Right lung (tissue), 10 donors: ENCODE measurements at places on chromosomes 11 and 22. TPM values are rescaled to one million over a fixed set of nuclear protein-coding genes. Genes with fewer than 3 reads are reported as not detected.
A peak's percentile ranks its signal among the peaks of the same experiment; 100 is the strongest.

CD44 gene
- polyA plus RNA-seq: 323 TPM

IL10RA gene
- 4.1 TPM for polyA plus RNA-seq

- DNase-seq: no peak
These were observed 19.5 kb upstream of the SCGB1A1 start for GRCh38 chr11:62399172-62399877.

DNA sequence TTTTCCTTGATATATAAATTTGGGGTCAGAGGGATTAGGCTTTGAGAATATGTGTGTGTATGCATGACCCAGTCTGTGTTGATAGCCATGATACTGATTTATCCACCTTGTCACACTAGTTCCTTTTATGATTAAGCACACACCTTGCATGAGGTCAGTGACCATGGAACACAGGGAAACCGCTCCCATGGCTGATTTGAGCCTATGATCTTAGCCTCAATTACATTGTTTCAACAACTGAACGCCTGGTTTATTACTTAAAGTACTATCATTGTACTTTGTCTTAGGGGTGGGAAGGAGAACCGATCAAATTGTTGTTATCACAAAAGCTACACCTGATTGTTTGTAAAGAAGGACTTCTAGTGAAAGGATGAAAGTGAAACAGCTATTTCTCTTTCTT is 70.7 kb downstream of the ARFGAP2 start:
- no peak for DNase-seq

- no peak for DNase-seq
These were observed 90.4 kb downstream of the HIPK3 start for GRCh38 chr11:33347490-33348125.

GRCh38 chr11:33590441-33590840 is 110.2 kb downstream of the C11orf91 start:
- no peak for DNase-seq

- DNase-seq: no peak
These were observed 133.5 kb downstream of the CD44 start for GRCh38 chr11:35272391-35272902.

C1QTNF5 gene
- 36.0 TPM for polyA plus RNA-seq

GRCh38 chr11:1909524-1909923 is 10.0 kb upstream of the TNNT3 start:
- no peak for DNase-seq

- peak; percentile 21 for DNase-seq
These were observed 58.1 kb downstream of the CHRDL2 start for GRCh38 chr11:74672956-74673692.

DNA sequence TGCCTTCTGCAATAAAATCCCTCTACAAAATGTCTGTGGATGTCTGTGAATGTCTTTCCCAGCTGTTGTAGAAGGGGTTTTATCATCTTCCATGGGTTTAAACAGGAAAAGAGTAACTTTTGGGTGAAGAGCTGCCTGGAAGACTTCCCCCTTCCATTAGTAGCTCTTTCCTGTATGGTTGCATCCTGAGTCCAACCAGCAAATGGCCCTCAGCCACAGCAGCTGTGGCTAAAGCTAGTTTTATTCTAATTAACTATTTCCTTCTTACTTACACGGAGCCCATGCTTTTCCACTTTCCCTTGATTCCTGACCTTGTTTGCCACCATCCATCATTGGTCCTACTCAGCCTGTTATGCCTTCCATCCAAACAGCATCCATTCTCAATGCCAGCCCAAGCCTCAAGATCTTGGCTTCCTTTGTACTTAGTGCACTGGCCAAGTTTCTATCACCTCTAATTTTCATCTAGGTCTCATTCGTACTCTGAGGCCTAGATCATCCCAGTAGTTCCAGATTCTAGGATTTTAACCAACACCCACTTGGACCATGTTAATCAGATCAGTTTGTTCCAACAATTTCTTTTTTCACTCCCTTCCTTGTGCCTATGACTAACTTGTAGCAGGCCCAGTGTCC is 41.5 kb upstream of the CADM1 start:
- no peak for DNase-seq

TRPM5 gene
- 0.23 TPM for polyA plus RNA-seq

GRCh38 chr11:12556788-12557384 is 117.3 kb upstream of the TEAD1 start:
- DNase-seq: peak; percentile 89

GRCh38 chr11:124970925-124971324 is 16.9 kb downstream of the CCDC15 start:
- DNase-seq: no peak

CECR2 gene
- polyA plus RNA-seq: 13.5 TPM

- no peak for DNase-seq
These were observed 23.3 kb downstream of the PIWIL4 start for GRCh38 chr11:94590352-94591041.

- DNase-seq: no peak
These were observed 11.1 kb downstream of the EMSY start for GRCh38 chr11:76455931-76456330.

DNA sequence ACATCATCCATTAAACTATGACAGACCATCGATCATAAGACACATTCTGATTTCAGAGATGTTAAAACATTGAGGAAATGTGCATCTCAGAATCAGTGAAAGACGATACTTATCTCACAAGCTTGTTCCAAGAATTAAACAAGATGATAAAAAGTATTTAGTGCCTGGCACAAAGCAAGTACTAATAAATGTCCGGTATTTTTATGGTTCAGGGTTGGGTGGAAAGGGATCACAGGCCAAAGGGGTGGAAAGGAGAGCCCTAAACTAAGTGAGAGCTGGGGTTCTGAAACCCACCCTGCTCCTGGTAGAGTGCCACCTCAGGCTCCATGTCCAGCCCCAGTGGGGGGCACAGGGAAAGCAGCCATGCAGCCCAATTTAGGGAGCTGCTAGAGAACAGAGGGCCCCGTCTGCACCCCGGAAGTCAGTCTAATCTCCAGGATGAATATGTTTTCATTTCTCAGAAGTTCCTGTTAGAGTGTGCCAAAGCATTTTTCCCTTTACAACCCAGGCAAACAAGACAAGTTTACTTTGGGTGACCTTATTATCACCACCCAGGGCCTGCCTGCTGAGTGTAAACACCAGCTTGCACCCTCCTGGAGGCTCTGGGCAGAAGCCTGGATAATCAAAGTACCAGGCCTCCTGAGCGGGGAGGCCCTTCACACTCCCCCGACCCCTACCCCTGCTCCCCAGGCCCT is 3.8 kb upstream of the CREB3L1 start:
- DNase-seq: no peak

NEFH gene
- 4.5 TPM for polyA plus RNA-seq

ADSL gene
- 99.8 TPM for polyA plus RNA-seq

GRCh38 chr11:58787903-58788302 is 56.2 kb upstream of the GLYAT start:
- no peak for DNase-seq

GRCh38 chr11:78642979-78643675 is 68.5 kb upstream of the NARS2 start:
- DNase-seq: no peak

DNA sequence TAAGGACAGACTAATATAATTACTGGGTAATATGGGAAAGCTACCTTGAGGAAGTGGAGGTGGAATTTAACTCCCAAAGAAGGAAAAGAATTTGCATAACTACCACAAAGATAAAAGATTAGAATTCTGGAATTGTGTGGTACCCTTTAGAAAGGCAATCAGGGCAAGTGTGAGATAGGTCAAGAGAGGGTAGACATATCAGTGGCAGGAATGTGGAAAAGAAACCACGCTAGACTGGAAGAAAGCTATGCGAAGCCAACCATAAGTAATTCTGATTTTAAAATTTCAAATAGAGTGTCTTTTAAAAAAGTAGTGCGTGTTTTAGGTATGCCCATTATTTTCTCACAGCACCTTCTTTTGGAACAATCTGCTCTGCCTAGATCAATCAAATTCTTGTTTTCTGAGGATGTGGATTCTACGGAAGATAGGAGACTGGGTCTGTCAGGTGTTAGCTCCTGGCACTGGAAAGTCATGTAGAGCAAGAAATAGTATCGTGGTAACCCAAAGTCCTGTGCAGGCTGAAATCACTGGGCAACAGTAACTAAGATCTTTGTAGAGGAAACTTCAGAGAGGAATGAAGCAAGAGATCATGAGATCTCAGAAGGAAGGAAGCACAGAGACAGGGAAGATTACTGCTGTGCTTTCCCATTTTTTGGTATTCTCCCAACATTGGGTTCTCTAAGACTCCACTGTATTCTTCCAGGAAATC is 111.3 kb upstream of the MTMR2 start:
- no peak for DNase-seq

NPTXR gene
- polyA plus RNA-seq: 12.5 TPM

DNA sequence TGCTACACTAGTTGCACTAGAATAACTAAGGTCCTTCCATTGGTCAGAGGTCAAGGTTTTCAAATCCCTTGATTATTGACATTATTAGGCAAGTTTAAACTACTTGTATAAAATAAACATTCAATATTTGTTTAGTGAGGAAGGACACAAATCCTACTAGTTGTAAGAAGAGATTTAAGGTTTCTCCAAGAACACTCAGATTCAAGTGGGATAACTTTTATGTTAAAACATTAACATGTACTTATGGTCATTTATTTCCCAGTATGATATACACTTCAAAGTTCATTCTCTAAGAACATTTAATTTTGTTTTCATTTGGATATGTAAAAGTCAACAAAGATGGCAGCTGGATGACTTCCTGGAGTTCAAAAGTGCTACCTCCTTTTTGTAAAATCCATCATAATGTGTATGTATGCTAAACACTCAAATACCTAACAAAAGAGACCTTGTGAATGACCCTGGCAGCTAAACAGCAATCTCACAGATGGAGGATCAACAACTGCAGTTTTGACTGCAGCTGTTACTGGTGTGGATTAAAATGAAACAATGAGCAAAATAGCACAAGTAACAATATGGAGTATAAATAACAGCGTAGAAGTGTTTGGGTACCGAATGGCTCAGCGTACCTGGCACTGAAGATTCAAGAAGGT is 1.5 kb downstream of the CCDC90B start:
- DNase-seq: peak; percentile 14
